Pericardium fibroblast (primary cell): ENCODE measurements at places on chromosomes 12 and 14. TPM values are rescaled to one million over a fixed set of nuclear protein-coding genes. Genes with fewer than 3 reads are reported as not detected.

The HOXC11 gene
- not detected in 2 replicates for total RNA-seq

The GZMB gene
- total RNA-seq = not detected in 2 replicates

The RNASE11 gene
- total RNA-seq = not detected in 2 replicates

The GARIN6 gene
- total RNA-seq = not detected in 2 replicates

The ANG gene
- total RNA-seq = 12.3 and 12.8 TPM in 2 replicates

The SPX gene
- 0.93 and 10.4 TPM in 2 replicates for total RNA-seq

The C12orf60 gene
- 0.68 and 1.4 TPM in 2 replicates for total RNA-seq

The MANSC4 gene
- not detected in 2 replicates for total RNA-seq

The FAR2 gene
- total RNA-seq = 2.2 and 2.3 TPM in 2 replicates

The MDM2 gene
- 56.7 and 205 TPM in 2 replicates for total RNA-seq

The TMTC2 gene
- 2.1 and 3.3 TPM in 2 replicates for total RNA-seq

The RNASE7 gene
- not detected in 2 replicates for total RNA-seq

The TMED8 gene
- total RNA-seq = 5.3 and 6.3 TPM in 2 replicates

The LHX5 gene
- total RNA-seq = not detected in 2 replicates

The EPYC gene
- not detected in 2 replicates for total RNA-seq

The FGF23 gene
- total RNA-seq = not detected in 2 replicates

The ARHGEF25 gene
- total RNA-seq = 10.4 and 10.8 TPM in 2 replicates

The KITLG gene
- total RNA-seq = 9.4 and 12.4 TPM in 2 replicates

The POC1B gene
- 9.9 and 27.0 TPM in 2 replicates for total RNA-seq

The AKAP6 gene
- 0.35 and 0.85 TPM in 2 replicates for total RNA-seq

The TECPR2 gene
- total RNA-seq = 7.8 and 33.2 TPM in 2 replicates

The SPTLC2 gene
- 13.1 and 15.3 TPM in 2 replicates for total RNA-seq

The MLH3 gene
- 12.4 and 13.2 TPM in 2 replicates for total RNA-seq

The CLEC1B gene
- total RNA-seq = not detected in 2 replicates

The RIMKLB gene
- 12.7 and 12.9 TPM in 2 replicates for total RNA-seq

The TMEM132C gene
- 2.2 and 3.3 TPM in 2 replicates for total RNA-seq

The PTPRB gene
- 0.60 and 0.70 TPM in 2 replicates for total RNA-seq

The DEPDC4 gene
- 0.35 TPM in 1 of 2 replicates, not detected in the other for total RNA-seq

The LBHD2 gene
- 0.26 TPM in 1 of 2 replicates, not detected in the other for total RNA-seq

The ADAM20 gene
- 0.17 TPM in 1 of 2 replicates, not detected in the other for total RNA-seq

The SYNDIG1L gene
- not detected in 2 replicates for total RNA-seq

The GPATCH2L gene
- total RNA-seq = 18.8 and 23.9 TPM in 2 replicates

The PLEKHD1 gene
- under 0.01 TPM in 1 of 2 replicates, not detected in the other for total RNA-seq

The VWF gene
- 0.35 and 8.8 TPM in 2 replicates for total RNA-seq

The CLEC2A gene
- total RNA-seq = not detected in 2 replicates

The CMKLR1 gene
- 2.5 and 6.8 TPM in 2 replicates for total RNA-seq

The LRRC10 gene
- not detected in 2 replicates for total RNA-seq

The PRB2 gene
- total RNA-seq = not detected in 2 replicates

The BIN2 gene
- not detected in 2 replicates for total RNA-seq

The AREL1 gene
- 14.0 and 23.1 TPM in 2 replicates for total RNA-seq
